NCI-H1436 treated with DMSO at 0.1 percent for 48 hours (cell line): ENCODE measurements at places on chromosomes 2 and 18.

- DNase-seq: no peak
Measured at GRCh38 chr2:236988690-236989624, 96.7 kb upstream of the COPS8 start.

GRCh38 chr2:223020971-223021675, 30.9 kb upstream of the KCNE4 start:
- no peak for DNase-seq

- no peak for DNase-seq
Measured at GRCh38 chr18:70195014-70195614, 10.4 kb downstream of the RTTN start.

- no peak for DNase-seq
Measured at GRCh38 chr2:28659127-28659526, 92.5 kb upstream of the PPP1CB start.

DNA sequence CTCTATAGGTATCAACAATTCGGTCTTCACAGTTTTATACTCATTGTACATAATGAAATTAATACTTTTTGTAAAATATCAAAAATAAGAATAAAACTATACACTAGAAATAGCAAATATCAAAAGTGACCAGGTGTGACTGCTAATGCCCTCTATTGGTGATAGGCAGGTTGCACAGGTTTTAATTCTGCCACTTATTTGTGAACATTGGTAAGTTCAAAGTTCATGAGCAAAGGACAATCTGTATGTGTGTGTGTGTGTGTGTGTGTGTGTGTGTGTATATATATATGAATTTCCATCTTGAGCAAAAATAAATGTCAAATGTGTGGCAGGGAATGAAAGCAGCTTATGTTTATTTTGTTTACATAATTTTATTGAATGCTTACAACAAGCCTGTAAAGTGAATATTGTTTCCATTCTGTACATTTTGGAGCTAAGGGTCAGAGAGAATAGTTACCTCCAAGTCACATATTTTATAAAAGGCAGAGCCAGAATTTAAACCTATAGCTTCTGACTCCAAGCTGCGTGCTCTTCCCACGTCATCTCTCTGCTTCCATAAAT, 537.4 kb downstream of the CPS1 start:
- DNase-seq: no peak

DNA sequence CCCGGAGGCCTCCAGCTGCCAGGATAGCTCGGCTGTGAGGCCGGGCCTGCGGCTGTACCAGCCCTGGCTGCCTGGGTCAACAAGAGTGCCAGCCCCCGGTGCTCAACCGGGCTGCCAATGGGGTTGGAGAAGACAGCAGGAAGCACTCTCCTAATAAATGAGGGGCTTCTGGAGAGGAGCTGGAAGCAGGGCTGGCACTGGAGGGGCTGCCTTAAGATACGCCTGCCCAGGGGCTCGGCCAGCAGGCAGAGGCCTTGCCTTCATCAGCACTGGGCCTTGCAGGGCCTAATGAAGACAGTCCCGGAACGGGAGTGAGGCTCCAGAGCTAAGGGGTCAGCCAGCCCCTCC, 73.6 kb downstream of the TEX51 start:
- DNase-seq: no peak

DNA sequence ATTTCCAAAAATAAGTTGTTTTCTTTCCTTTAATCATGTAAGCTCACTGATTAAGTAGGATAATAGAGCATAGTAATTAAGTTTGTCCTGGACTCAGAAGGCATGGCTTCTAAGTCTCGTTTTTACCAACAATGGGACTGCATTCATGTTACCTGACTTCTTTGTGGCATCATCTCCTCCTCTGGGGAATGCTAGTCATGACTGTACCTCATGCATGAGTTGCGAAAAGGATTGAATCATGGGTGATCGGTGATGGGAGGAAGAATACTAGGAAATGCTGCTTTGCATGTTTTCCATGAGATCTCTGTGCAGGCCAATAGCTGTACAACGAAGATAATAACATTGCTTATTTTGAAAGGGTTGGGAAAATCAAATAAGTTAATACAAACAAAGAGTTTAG, 981.6 kb downstream of the CNTNAP5 start:
- no peak for DNase-seq

DNA sequence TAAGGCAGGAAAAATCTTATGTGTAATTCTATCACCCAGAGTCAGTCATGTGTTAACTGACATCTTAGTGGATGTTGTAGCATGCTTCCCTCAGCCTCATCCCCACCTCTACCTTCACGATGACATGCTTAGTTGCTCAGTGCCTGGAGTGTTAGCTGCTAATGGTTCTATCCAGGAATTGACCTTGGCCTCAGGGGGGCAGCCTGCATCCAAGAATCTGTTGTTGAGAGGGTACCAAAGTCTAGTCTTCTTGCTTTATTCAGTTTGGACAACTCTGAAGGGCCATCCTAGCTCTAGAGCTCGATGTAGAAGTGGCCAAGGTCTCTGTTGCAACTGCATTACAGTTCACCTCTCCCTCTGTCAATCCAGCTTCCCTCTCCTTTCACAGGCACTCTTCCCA, 61.2 kb downstream of the ACYP2 start:
- peak; percentile 5 for DNase-seq

- no peak for DNase-seq
Measured at GRCh38 chr2:123061534-123061933, 963.6 kb upstream of the CNTNAP5 start.

DNA sequence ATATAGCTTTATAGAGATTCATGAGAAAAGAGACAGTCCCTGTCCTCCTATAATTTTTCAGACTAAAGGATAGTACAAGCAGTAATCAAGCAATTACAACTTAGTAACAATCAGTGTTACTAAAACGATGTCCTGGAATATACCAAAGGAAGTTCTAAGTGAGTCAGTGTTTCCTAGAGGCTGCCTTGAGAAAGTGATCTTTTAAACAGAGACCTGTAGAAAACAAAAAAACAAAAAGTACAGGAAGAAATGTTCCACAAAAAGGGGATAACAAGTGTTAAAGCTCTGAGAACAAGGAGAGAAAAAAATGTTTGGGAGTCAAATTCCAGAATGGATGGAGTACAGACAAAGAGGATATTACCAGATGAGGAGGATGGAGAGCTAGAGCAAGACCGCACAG, 556.4 kb downstream of the ERBB4 start:
- DNase-seq: no peak

DNA sequence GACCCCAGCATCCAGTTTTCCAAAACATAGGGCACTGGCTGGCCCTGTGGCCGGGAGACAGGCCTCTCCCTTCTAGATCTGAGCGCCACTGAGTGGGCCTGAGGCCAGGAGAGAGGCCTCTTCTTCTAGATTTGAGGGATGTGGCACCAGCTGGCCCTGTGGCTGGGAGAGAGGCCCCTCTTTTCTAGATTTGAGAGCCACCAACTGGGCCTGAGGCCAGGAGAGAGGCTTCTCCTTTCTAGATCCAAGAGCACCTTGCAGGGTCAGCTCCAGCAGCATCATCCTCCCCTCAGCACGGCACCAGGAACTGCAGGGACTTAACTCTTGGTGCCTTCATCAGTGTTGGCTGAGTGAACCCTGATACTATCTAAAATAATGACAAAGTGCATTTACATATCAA, 114.3 kb upstream of the ALKAL2 start:
- no peak for DNase-seq

DNA sequence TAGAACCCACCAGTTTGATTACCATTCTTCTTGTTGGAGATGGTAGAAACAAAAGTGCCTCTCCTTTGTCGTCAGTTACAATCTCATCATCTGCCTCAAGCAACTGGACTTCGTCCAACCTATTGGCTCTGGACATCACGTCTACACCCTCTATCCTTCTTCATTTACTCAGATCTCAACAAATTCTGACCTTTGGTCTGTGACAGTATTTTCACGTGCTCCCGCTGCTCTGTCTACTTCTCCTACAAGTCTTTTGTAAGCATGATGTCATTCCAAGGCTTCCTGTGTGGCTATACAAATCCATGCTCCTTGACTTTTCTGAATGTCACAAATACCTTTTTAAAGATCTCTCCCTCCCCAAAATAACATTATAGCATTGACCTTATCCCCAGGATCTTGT, 43.0 kb upstream of the PID1 start:
- no peak for DNase-seq

- DNase-seq: no peak
Measured at GRCh38 chr2:98376996-98377395, 30.7 kb downstream of the CNGA3 start.

- no peak for DNase-seq
Measured at GRCh38 chr2:188320861-188321260, 29.2 kb downstream of the GULP1 start.

- DNase-seq: no peak
Measured at GRCh38 chr2:8422450-8422800, 259.4 kb upstream of the ID2 start.

DNA sequence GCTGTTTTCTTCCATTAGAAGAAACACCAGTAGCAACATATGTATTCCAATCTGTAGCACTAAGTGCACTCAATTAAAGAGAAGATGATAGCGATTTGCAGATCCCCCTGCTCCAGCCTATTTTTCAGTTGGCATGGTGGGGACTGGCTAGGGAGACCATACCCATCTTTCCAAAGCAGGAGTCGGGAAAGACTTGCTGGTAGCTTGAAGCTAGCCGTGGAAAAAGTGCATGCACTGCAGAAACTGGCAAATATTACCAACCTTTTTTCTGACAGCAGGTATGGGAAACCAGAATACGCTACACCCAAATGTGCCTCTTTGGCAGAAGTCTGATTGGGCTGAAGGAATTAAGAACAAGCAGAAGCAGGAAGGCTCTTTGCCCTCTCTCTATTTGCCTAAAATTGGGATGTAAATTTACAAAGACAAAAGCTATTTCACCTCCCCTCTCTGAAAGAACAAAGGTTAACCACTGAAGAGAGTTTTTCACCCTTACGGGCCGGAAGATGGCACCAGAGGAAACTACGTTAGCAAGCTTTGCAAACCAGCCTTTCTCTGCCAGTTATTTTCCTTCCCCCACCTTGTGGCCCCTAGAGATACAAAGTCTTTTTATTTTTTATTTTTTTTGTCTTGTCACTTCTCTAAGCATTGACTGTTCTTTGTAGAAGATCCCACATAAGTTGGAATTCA, 273.1 kb downstream of the DLGAP1 start:
- DNase-seq: no peak
